Lung microvascular endothelial cell (primary cell): ENCODE measurements at places on chromosomes 1 and 21. TPM values are rescaled to one million over a fixed set of nuclear protein-coding genes. Genes with fewer than 3 reads are reported as not detected.

Gene DYRK1A
- 39.9 and 72.4 TPM in 2 replicates for total RNA-seq

- peak; percentile 66 for DNase-seq
These were observed 27.2 kb downstream of the XCL1 start for GRCh38 chr1:168603501-168604110.

GRCh38 chr1:50354813-50355212, 68.4 kb downstream of the DMRTA2 start:
- no peak for DNase-seq

DNA sequence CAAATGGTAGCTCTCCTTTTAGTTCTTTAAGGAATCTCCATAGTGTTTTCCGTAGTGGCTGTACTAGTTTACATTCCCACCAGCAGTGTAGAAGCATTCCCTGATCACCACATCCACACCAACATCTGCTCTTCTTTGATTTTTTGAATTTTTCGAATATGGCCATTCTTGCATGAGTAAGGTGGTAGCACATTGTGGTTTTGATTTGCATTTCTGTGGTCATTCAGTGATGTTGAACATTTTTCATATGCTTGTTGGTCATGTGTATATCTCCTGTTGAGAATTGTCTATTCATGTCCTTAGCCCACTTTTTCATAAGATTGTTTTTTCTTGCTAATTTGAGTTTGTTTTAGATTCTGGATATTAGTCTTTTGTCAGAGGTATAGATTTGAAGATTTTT, 84.6 kb upstream of the B3GALT2 start:
- no peak for DNase-seq

- peak; percentile 92 for DNase-seq
These were observed 858.7 kb downstream of the USP25 start for GRCh38 chr21:16588433-16588860.

Gene SELL
- total RNA-seq: under 0.01 and 0.22 TPM in 2 replicates

- DNase-seq: no peak
These were observed 31.4 kb upstream of the WASF2 start for GRCh38 chr1:27521336-27521831.

Gene TFF2
- not detected in 2 replicates for total RNA-seq

DNA sequence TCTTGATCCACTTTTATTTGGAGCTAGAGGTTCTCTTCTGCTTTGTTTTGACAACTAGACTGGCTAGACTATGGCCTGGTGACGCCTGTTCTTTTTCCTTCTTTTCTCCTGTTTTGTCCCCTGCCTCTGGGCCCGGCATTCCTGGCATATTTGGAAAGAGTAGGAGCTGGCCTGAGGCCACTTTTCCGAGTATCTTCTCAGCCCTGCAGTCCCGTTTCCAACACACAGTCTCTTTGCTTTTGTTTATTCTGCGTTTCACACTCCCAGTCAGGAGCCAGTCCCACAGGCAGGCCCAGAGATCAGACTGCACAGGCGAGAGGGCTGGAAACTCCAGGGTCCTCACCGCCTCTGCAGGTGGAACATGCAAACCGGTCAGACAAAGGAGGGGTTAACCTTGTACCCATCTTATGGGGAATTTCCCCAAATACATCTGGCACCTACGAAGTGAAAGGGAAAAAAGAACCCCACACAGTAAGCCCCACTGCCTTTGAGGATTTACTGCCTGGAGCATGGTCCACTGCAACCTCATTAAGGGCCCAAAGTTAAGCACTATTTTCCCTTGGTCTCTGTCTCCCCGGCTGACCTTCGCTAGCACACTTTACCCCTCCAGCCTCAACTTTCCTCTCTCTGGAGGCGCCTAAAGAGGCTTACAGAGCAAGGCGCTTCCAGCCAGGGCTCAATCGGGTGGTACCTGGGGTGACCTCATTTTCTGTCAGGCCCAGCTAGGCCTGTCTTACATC, 141.1 kb downstream of the TOMM20 start:
- peak; percentile 93 for DNase-seq

DNA sequence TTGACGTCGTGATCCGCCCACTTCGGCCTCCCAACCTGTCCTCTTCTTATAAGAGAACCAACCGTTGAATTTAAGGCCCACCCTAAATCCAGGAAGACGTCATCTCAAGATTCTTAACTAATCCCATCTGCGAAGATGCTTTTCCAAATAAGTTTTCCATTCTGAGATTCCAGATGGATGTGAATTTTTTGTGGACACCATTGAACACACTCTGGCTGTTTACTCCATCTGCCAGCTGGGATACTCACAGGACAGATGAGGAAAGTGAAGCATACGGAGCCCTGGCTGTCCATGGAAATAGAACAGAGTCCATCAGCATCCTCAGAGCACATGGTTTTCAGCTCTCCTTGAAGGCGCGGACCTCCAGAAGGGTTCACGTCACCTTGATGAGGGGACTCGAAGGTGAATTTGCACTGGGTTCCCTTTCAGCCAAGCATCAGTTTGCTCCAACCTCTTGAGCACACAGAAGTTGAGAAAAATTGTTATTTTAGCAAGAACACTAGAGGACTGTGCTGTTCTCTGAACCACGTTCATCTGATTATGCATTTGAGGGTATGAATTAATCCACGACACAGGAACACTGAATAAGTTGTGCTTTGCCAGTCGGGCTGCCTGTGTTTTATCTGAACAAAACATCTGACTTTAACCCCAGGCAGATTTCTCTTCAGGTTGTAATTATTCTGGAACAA, 68.6 kb downstream of the KAZN start:
- no peak for DNase-seq

GRCh38 chr21:45764792-45765191, 121.3 kb downstream of the PCBP3 start:
- no peak for DNase-seq
